ENCODE measurements at places on chromosomes 6 and 20.

DNA sequence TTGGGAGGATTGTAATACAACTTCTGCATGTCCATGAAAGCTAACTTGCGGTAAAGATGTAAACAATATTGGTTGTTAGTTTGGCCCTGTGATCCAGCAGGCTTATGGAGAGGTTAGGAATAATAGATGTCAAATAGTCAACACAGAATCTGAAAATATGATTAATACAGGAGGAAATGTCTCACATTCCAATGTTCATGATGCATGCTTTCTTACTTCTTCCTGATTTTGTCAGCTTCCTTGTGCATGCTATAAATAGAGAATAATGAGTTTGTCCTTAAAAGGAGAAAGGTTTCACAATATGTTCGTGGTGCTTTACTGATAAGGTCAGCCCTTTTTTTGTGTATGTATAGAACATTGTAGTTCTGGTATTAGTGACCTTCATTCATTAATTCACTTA, 136.7 kb downstream of the MMUT start:
- no peak for DNase-seq

- DNase-seq, result no peak
Observed at GRCh38 chr6:15615802-15616201, 47.0 kb downstream of the DTNBP1 start.

DNA sequence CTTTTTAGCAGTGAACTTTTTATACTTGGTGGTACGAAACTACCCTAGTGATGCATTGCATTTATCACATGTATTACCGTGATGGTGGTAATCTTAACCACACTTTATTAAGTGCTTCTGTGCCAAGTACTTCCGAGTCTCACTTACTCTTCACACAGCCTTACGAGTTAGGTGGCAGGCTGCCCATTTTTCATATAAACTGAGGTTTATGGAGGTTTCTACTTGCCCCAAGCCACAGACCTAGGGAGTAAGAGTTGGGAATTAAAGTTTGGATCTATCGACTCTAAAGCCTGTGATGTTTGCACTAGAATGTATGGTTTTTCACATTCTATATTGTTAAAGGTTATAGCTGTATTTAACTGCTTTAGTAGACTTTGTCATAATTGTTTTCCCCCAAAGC, 5.5 kb upstream of the PABPC1L start:
- no peak for DNase-seq

DNA sequence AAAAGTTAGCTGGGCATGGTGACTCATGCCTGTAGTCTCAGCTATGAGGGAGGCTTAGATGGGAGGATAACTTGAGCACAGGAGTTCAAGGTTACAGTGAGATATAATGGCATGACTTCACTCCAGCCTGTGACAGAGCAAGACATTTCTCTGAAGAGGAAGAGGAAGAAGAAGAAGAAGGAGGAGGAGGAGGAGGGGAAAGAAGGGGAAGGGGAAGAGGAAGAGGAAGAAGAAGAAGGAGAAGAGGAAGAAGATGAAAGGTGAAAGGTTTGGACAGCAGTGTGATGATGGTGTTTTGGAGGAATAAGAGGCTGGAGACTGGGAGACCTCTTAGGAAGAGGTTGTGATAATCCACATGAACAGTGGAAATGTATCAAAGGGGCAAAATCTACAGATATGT, 410.7 kb upstream of the JAG1 start:
- no peak for DNase-seq

DNA sequence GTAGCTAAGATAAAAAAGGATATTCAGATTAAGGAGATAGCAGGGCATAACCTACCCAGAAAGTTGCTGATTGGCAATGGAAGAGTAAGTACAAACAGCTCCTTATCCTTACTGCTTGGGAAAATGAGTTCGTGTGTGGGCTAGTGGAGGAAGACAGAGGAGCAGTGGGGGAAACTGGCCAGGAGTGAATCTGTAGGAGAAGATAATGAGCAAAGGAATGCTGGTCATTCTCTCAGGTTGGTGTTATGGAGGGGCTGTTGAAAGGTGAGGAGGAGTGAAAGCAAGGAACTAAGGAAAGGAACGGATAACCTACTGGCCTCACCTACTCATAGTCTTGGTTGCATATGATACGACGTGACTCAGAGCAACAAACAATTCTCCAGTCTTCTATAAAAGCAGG, 7.3 kb upstream of the GJB7 start:
- no peak for DNase-seq

DNA sequence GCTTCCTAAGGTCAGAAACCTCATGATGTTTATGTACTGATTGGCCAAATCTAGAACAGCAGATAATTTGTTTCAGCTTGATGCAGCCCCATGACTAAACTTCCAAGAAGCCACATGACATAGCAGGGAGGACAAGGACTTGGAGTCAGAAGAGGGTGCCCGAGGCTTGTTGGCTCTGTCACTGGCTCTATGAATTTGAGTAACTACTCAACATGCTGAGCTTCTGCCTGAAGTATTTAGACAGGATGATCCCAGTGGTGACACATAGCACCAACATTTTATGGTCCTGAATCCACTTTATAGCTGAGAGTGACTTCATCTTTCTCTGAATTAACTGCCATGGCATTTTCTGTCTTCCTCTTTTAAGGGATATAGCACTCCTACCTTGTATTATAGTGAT, 13.5 kb upstream of the TBX18 start:
- DNase-seq, result no peak

GRCh38 chr20:53800883-53801604, 207.4 kb upstream of the ZNF217 start:
- no peak for DNase-seq

DNA sequence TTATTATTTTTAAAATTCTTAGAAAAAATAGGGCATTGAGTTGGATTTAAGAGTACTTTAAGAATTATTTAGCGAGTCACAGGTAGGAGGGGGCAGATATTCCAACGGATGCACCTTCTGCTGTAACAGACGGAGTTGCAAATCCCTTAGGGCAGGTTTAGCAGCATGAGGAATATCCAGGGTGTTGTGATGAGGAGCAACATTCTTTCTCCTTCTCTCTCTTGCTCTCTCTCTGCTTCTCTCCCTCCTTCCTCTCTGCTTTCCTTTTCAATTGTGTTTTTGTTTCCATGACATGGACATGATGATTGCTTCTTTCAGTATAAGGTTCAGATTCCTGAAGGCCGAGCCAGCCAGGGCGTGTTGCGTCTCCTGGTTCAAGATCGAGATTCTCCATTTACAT, 28.9 kb downstream of the CDH26 start:
- DNase-seq, result no peak

Data from stimulated activated CD8-positive, alpha-beta memory T cell treated with anti-CD3 and anti-CD28 coated beads, Interleukin-15, amount 100 ng/mL, for 48 hours (primary cell).